ENCODE measurements at places on chromosomes 12 and 14.

DNA sequence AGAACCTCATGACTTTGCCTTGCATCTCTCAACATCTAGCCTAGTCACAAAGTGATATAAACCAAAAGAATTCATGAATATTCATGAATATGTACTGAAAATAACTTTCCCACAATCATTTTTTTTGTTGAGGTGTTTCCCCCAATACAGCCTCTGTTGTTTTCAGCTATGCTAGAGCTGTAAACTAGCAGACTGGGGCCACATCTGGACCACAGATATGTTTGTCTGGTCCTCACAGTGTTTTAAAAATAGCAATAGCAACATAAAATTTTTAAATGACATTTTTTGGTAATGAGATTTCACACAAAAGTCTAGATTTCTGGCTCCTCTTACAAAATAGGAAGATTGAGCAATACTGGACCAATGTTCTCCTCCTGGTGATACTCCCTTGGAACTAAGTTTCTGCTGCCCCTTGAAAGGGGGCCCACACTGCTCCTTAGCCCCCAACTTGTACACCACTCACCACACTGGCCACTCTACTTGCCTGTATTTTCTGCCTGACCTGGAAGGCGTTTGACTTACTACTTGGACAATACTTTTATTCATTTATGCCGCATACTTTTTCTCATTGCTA, 81.2 kb downstream of the BMP4 start:
- DNase-seq = no peak

- no peak for DNase-seq
These were observed 14.4 kb downstream of the G2E3 start for GRCh38 chr14:30573226-30573814.

- no peak for DNase-seq
These were observed 408.3 kb downstream of the EGLN3 start for GRCh38 chr14:33542338-33543287.

GRCh38 chr12:39912211-39912980, 193.5 kb downstream of the SLC2A13 start:
- DNase-seq = no peak

GRCh38 chr12:93200291-93200917, 177.3 kb upstream of the NUDT4 start:
- no peak for DNase-seq

- no peak for DNase-seq
These were observed 2.0 kb upstream of the PPFIBP1 start for GRCh38 chr12:27521981-27522380.

DNA sequence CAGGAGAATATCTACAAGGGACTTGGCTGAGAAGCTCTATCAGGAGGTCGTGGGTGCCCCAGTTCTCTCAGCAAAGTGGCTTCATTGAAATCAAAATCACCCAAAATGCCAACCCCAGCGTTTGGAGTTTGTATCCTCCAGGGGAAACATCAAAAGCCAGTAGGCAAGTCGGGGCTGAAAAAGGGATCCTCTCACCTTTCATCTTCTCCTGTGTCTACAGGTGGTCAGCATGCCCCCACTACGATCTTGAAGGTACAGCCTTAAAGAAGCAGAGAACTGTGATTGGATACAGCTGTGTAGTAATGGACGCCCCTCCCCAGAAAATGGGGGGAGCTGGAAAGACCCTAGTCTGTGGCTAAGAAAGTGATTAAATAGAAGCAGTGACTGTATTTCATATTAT, 22.2 kb downstream of the HRK start:
- no peak for DNase-seq

GRCh38 chr12:76018111-76018510, 13.5 kb downstream of the PHLDA1 start:
- no peak for DNase-seq

DNA sequence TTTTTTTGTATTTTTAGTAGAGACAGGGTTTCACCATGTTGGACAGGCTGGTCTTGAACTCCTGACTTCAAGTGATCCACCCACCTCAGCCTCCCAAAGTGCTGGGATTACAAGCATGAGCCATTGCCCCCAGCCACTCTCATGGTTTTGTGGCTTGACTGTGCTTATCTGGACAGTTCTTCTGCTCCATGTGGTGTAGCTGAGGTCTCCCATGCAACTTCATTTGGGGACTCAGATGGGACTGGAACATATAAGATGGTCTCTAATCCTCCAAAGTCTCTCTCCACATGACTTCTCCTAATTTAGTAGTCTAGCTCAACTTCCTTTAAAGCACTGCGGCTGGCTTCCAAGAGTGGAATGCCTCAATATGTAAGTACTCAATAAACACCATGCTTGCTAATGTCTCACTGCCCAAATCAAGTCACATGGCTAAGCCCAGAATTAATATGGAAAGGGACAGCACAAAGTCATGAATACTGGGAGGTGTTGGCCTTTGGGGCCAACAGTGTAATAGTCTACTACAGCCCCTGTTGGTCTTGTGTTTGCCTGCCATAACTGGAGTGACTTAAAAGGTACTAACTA, 7.4 kb downstream of the INHBC start:
- no peak for DNase-seq

GRCh38 chr14:99721792-99722516, 37.9 kb downstream of the CYP46A1 start:
- no peak for DNase-seq

DNA sequence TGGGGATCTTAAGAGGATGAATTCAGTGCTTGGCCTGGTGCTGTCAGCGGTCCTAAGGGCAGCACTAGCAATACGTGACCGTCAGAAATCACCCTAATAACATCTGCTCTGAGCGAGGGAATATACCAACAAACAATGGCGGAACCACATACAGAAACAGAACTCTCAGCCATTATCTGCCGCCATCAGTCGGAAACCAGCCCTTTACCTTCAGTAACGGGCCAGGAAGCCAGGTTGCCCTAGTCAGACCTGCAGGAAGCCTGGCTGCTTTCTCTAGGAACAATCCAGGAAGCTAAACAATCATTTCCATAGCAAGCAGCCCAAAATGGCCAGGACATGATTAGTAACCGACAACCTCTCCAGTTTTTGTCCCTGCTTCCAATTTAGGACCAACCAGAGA, 5.6 kb downstream of the CDCA4 start:
- DNase-seq = no peak

DNA sequence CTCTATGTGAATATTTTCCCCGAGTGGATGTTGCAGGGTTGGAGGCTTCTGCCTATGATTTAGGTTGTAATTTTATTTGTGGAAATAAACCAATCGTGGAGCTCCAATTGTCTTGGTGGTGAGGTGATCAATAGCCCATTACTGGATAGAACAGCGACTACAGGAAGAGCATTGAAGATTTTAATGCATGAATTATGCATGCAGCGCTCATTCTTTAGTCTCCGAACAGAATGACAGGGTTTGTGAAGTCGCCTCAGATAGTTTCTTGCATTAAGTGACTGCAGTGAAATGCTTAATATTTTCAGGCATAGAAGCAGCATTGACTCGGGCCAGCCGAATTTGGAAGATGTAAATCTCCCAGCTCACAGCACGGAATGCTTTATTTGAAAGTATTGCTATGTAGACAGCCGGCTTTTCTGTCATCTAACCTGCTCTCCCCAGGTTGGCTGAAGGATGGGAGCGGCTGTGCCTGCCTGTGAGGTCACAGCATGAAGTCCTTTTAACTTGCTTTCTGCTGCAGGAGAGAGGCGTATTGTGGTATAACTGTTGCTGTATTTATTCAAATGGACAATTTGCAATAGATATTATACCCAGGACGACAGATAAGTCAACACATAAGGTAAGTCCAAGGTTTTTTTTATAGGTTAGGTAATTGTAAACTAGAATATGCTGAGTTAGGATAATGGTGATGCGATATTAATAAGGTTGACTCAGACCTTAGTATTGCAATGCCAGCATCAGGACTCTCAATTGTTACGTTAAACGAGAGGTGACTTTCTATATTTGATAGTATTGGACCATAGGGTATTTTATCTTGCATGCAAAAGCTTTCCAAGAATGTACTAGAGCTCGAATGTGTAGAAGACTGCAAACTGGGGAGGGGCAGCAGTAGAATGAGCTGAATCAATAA, 135.7 kb downstream of the CNTN1 start:
- no peak for DNase-seq

GRCh38 chr14:92880351-92880750, 42.6 kb upstream of the CHGA start:
- no peak for DNase-seq

DNA sequence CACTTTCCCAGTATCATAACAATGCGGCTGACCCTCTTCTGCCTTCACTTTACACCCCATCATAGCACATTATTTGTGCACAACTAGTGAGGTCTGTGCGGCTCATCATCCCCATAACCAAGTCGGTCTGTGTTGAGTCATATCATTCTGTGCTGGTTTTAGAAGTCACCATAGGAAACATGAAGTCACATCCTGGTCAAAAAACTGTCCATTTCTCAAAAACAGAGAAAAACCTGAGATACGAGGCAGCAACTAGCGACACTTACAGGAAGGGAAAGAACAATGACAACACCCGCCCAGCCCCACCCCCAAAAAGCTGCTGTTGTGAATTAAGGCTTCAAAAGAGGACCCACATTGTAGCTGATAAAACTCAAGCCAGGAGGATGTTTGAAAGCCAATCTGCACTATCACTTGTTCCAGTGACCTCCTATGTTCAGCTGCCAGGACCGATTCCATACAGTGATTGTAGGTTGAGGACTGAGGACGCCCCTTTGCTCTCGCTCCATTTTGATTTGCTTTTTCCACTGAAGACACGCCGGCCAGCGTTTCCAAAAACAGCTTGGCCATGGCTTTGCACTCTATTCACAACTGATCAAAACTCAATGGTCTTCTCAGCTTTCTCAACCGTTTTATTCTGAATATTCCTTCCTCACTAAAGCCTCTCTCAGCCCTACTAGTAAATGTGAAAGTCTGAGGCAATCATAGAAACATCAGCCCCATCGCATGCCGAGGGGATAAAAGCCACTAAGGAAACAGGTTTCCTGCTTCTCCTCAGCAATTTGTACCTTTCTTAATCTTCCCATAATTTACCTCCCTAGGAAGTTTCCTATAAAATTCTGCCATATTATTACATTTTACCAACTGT, 87.5 kb downstream of the DUSP16 start:
- DNase-seq = peak; percentile 41

DNA sequence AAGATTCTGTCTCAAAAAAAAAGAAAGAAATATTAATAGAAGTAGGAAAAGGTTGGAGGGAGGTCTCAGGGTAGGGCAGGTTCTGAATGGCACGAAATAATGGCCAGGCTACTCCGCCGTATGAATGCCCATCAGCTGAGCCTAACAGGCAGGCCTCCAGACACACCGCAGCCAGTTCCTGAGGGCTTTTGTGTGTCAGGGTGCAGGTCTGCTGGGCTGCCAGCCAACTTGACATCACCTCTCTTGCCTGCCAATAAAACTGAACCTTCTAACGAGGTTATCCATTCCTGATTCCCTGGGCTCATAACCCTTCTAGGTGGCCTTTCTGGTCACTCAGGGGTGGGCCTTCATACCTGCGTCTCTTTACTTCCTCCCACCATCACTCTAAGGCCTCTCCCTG, 3.0 kb downstream of the IFI27 start:
- DNase-seq = no peak

- no peak for DNase-seq
These were observed 56.4 kb downstream of the TMCC3 start for GRCh38 chr12:94593822-94594442.

DNA sequence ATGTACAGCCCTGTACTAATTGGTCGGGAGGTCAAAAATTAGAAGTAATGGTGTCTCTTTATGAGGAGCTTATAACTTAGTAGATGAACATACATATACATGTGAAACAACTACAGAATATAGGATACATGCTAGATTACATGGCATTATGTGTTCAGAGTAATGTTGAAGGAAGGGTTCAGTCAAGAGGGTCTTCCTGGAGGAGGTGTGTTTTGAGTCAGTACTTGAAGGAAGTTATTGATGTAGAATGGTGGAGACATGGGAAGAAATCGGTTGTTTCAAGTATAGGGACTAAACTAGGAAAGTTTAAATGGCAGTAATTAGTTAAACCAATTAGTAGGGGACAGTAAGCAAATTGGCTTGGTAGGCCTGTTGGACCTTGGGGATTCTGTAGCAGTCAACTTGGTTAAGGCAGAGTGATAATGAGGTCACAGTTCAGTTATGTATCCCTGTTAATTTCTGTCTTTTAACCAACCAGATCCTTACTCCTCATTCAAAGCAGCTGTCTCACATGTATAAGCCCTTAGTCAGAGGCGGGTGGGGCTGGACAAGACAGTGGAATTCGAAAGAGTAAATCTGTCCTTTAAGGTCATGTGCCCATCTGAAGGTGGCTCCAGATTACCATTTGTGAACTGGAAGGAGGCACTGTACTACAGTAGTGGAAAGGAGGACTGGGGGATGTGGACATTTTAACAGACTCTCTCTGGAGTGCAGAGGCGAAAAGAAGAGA, 3.5 kb upstream of the ANKRD52 start:
- no peak for DNase-seq

DNA sequence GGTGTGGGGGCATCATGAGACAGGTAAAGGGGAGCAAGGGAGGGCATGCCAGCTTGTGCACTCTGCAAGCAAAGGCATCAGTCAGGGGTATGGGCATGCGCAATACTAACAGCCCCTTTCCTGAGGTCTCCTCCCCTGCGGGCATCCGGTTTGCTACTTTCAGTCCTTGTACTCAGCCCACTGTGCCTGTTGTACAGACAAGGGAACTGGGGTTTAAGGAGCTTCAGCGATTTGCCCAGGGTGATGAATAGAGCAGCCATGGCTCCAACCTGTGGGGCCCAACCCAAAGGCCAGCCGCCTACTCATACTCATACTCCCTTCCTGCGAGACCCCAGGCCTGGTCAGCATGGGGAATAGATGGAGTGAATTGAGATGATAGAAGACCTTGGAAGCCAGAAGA, 66.7 kb downstream of the GALNT16 start:
- DNase-seq = no peak

DNA sequence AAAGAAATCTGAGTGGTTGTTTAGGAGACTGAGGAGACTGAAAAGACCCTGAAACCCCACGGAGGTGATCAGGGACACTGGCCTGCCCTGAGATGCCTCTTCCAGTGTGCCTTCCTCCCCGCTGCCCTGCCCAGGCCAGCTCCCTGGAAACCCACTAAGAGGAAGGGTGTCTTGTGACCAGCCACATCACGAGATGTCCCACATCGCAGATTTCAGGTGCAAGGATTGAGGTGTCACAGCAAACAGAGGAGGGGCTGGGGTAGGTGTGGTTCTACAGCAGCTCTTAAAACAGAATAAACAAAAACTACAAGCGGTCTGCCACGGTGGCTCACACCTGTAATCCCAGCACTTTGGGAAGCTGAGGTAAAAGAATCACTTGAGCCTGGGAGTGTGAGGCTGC, 184.3 kb upstream of the C14orf180 start:
- no peak for DNase-seq

- DNase-seq = no peak
These were observed 7.2 kb upstream of the LGALS3 start for GRCh38 chr14:55121628-55122439.

GRCh38 chr14:21711360-21711961, 37.8 kb upstream of the OR4E1 start:
- no peak for DNase-seq

- DNase-seq = no peak
These were observed at the start of gene SLC25A21 for GRCh38 chr14:37172024-37172869. SLC25A21 (minus strand) TSS chr14:37172606.

Data from stimulated activated CD4-positive, alpha-beta T cell treated with anti-CD3 and anti-CD28 coated beads, Interleukin-15, amount 100 ng/mL, for 48 hours (primary cell).